ENCODE measurements at places on chromosomes 2 and 18. TPM values are rescaled to one million over a fixed set of nuclear protein-coding genes. Genes with fewer than 3 reads are reported as not detected.
A peak's percentile ranks its signal among the peaks of the same experiment; 100 is the strongest.

GRCh38 chr2:75190271-75190990 lies 8.9 kb downstream of the TACR1 start:
- no peak overlapping the region for H3K27ac ChIP-seq
- H3K4me3 ChIP-seq = no peak overlapping the region

- H3K4me1 ChIP-seq = peaks cover 35% of the 10 kb centered on the region
- no peaks in the 10 kb centered on the region for H3K36me3 ChIP-seq
- no peaks in the 10 kb centered on the region for H3K27me3 ChIP-seq
- H3K27ac ChIP-seq = no peak overlapping the region
- no peak for DNase-seq
Measured at GRCh38 chr2:129193961-129194360, 785.5 kb upstream of the RAB6C start.

DNA sequence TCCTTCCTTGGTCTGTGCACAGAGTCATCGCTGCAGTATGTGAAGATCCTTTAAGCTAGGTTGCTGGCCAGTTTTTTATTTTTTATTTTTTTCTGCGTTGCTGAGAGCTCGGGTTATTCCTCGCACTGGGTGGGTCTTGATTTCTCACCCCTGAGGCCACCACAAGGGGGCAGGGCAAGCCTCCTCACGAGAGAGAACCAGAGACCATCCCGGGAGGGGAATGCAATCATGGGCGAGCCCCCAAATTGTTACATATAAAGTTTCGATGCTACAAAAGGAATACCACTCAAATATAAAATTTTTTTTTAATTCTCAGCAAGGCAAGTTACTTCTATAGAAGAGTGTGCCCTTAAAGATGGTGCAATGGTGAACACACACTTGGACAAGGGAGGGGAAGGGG lies 24.9 kb downstream of the HTR2B start:
- peaks cover 55% of the 10 kb centered on the region for H3K36me3 ChIP-seq
- no peaks in the 10 kb centered on the region for H3K4me1 ChIP-seq
- no peaks in the 10 kb centered on the region for H3K27me3 ChIP-seq

DNA sequence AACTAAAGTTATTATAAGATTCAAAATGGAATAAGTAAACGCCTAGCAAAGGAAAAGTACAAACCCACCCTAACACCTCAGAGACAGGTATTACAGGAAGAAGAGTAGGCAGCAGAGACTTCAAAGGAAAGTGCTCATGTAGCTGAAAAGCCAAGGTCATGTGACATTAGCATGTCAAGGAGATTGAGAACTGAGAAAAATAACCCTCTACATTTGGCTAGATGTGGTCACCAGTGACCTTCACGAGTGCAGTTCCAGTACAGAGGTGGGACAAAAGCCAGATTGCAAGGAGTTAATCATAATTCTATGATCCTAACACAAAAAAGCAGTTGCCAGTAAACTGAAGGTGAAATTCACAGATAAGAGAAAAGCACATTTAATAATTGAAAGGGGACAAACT lies 252.7 kb downstream of the ZEB2 start:
- H3K36me3 ChIP-seq = peaks cover 4% of the 10 kb centered on the region
- H3K27ac ChIP-seq = no peak overlapping the region
- DNase-seq = no peak
- peaks cover 3% of the 10 kb centered on the region for H3K27me3 ChIP-seq
- no peak overlapping the region for H3K4me3 ChIP-seq
- no peaks in the 10 kb centered on the region for H3K4me1 ChIP-seq

DNA sequence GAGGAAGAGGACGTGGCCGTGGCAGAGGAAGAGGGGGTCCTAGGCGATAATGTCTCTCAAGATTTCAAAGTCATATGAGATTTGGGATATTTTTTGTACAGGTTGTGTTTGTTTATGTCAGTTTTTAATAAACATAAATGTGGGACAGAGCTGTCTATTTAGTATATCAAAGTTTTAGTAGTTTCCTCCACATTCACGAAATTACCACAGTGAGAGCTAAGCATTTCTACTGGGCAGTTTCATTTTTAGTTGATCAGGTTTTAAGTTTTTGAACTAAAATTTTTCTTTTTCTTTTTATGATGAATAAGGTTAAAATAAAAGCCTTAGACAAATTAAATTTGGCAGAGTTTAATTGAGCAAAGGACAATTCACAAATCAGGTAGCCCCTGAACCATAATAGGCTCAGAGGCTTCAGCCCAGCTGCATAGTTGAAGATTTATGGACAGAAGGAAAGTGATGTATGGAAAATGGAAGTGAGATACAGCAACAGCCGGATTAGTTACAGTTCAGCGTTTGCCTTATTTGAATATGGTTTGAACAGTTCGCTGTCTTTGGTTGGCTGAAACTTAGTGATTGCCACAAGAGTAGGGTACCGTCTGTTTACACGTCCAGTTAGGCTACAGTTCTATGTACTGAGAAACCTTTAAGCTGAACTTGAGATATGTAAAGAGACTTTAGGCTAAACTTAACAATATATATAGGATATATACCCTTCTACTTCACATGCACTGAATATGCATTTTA lies 17.1 kb downstream of the SNRPD1 start:
- H3K4me3 ChIP-seq = no peak overlapping the region
- peaks cover 29% of the 10 kb centered on the region for H3K36me3 ChIP-seq
- H3K4me1 ChIP-seq = no peaks in the 10 kb centered on the region
- DNase-seq = no peak
- H3K27ac ChIP-seq = no peak overlapping the region

GRCh38 chr2:206274434-206275311 lies at the start of gene ZDBF2:
Gene ZDBF2 (plus strand): TSS chr2:206274663. CDS start chr2:206281850, 7,187 bp downstream.
- H3K4me3 ChIP-seq = peak within 1 kb of the TSS; percentile 94
- H3K4me1 ChIP-seq = peaks cover 25% of the 10 kb centered on the region

DNA sequence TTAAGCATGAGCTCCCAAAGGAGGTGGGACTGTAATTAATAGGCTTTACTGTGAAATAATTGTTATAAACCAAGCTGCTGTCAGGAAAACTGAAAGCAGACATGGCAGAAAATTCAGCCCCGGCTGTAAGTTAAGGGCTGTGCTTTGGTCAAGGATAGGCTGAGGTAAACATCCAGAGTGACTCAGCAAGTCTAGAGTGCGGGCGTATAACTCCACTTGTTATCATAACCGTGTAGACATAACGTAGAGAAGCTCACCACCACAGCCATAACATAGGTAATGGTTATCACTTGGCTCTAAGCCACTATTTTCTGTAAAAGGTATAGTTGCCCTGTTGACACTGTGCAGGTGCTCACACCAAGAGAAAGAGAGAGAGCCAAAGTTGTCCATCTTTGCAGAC lies 316.8 kb downstream of the DCDC2C start:
- H3K4me3 ChIP-seq = no peak overlapping the region
- H3K27ac ChIP-seq = no peak overlapping the region
- H3K27me3 ChIP-seq = no peaks in the 10 kb centered on the region
- no peaks in the 10 kb centered on the region for H3K36me3 ChIP-seq
- H3K4me1 ChIP-seq = no peaks in the 10 kb centered on the region
- DNase-seq = no peak

- DNase-seq = no peak
- H3K4me1 ChIP-seq = peaks cover 12% of the 10 kb centered on the region
Measured at GRCh38 chr2:122156176-122156890, 400.9 kb downstream of the TSN start.

GRCh38 chr2:162092008-162092390 lies 18.0 kb upstream of the DPP4 start:
- DNase-seq = no peak
- no peak overlapping the region for H3K4me3 ChIP-seq
- no peaks in the 10 kb centered on the region for H3K36me3 ChIP-seq
- peaks cover 9% of the 10 kb centered on the region for H3K4me1 ChIP-seq

DNA sequence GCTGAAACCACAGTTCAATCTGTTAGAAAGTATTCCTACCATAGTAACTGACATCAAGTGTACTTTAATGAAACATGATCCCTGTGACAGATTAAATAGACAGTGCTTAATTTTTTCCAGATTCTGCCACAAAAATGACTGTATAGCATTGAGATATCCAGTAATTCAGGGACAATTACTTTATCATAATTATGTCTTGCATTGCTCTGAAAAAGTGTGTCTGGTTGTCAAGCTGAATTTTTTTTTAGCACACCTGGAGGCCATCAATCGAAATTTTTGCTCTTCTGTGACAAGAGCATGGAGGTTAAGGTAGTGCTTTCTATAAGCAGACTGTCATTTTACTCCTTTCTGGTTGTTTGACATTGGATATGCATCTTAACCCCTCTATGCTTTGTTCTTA lies 1083.8 kb upstream of the NRXN1 start:
- DNase-seq = no peak
- no peaks in the 10 kb centered on the region for H3K27me3 ChIP-seq

DNA sequence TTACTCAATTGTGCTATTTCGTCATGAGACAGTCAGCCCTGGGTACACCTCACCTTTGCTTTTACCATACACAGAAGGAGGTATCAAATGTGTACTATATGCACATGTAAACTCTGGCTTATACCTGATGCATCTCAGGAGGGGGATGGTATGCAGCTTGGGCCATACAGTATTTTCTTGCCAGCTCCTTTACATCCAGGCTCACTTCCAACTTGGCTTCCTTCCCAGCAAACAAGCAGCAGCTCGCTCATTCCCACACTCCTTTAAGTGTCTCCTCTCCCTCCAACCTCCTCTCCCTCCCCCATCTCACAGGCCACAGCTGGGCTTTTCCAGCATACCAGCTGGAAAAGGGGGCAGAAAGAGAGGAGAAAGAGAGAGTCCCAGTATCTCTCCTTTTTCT lies 9.6 kb downstream of the MARCHF4 start:
- H3K4me3 ChIP-seq = no peak overlapping the region
- H3K27me3 ChIP-seq = peaks cover 99% of the 10 kb centered on the region
- no peaks in the 10 kb centered on the region for H3K36me3 ChIP-seq
- no peak for DNase-seq
- H3K4me1 ChIP-seq = no peaks in the 10 kb centered on the region
- H3K27ac ChIP-seq = no peak overlapping the region

Gene MC5R
- not detected for total RNA-seq
